Mucosa of gallbladder (tissue), 1 donor: ENCODE measurements at places on chromosomes 11 and 22. TPM values are rescaled to one million over a fixed set of nuclear protein-coding genes. Genes with fewer than 3 reads are reported as not detected.
A peak's percentile ranks its signal among the peaks of the same experiment; 100 is the strongest.

- DNase-seq: no peak
Measured at GRCh38 chr11:32427935-32428664, 7.2 kb downstream of the WT1 start.

GRCh38 chr11:57379732-57380131 is 1.2 kb downstream of the PRG3 start:
- peak; percentile 23 for DNase-seq

DNA sequence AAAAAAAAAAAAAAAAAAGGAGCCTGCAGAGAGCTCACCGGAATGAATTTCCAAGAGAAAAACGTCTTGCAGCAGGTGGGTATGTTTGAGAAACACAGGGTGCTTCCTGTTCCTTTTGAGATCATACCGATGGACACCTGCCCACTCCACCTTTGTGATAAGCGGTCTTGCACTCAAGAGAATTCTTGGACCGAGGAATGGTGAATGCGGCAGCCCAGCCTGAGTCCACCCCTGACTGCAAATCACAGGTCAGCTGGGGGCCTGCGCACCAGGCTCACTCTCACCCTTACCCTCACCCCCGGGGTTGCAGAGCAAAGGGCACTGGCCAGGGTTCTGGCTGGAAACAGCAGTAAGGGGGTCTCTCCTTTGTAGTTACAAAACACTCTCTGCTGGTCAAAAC is 16.8 kb upstream of the TEF start:
- DNase-seq: no peak

DNA sequence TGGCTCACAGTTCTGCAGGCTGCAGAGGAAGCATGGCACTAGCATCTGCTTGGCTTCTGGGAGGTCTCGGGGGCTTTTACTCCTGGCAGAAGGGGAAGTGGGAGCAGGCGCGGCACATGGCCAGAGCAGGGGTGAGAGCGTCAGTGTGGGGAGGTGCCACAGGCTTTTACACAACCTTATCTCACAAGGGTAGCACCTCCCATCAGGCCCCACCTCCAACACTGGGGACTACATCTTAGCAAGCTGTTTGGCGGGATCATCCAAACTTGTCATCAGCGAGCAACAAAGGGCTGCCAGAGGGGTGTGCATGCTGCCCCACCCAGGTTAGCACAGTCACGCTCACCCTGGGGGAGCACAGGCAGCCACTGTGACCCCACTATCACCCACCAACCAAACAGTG is 18.9 kb upstream of the YPEL1 start:
- no peak for DNase-seq

DNA sequence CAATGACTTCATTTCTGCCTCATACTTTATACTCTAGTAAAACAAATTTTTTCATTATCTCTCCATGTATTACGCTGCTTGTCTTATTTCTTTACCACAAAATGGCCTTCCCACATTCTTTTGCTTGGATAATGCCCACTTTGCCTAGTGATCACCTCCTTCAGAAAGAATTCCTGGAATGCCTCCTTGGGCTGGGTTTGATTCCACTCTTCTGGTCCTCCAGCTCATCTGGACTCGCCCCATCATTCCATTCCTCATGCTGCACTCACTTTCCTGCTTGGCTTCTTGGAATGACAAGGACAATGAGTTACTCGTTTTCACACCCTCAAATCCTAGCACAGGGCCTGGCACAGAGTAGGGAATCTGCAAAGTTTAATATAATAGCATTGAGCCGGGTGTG is 475.1 kb upstream of the LARGE1 start:
- no peak for DNase-seq

DNA sequence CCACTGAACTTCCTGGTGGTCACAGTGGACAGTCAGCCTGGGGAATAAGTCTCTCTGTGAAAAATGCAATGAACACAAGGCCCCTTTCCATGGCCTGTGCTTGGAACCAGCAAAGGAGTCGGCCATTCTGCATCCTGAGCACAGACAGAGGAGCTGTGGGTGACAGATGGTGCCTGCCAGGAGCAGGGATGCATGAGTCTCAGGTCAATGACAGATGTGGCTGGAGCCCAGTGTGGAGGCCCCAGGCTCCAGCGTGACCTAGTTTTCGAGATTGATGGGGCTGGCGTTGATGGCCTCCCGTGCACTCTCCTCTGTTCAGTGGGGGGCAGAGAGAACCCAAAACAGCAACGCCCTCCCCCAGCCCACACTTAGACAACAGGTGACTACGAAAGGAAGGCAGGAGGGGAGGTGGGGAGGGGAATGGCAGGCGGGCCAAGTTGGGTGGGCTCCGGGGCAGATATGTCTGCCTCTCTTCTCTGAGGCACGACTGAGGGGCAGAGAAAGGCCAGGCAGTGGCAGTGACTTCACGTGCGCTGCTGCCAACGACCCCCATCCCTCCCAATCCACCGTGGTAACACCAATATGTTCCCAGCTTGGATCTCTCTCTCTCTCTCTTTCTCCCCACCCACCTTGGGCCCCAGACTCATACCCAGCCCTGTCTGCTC is 34.4 kb upstream of the CD5 start:
- DNase-seq: no peak

GRCh38 chr11:2175659-2176058 is 4.0 kb upstream of the TH start:
- no peak for DNase-seq

- no peak for DNase-seq
Measured at GRCh38 chr11:13316528-13316961, 39.0 kb downstream of the BMAL1 start.

- no peak for DNase-seq
Measured at GRCh38 chr11:123853038-123853437, 32.4 kb downstream of the TMEM225 start.

DNA sequence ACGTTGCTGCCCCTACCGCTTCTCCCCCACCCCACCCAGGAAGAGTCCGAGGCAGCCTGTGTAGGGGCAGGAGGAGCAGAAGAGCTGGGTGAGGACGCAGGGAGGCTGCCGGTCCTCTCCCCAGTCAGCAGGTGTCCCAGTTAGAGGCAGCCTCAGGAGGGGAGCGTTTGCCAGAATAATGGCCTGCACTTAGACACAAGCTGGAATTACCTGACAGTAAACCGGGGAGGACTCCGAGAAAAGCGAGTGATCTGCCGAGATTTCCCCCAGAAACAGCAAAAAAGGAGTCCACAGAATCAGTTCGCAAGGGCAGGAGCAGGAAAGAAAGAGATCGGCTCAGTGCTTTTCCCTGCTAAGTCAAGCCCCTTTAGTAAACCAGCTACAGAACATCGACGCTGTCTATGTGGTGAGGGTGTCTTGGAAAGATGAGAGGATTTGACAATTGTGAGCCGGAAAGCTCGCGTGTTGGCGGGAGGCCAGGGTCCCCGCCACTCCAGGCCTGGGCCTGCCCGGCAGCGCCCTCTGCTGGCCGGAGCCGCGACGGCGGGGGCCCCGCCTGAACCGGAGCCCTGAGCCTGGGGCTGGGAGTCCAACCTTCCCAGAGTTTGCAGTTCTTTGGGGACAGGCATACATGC is 17.7 kb upstream of the THRSP start:
- peak; percentile 83 for DNase-seq

GRCh38 chr11:131454989-131455388 is 84.6 kb downstream of the NTM start:
- DNase-seq: no peak

GRCh38 chr22:33986167-33986771 is 66.0 kb upstream of the LARGE1 start:
- no peak for DNase-seq

- no peak for DNase-seq
Measured at GRCh38 chr11:113481226-113481625, 6.0 kb upstream of the DRD2 start.

GRCh38 chr11:78916759-78917158 is 342.1 kb upstream of the NARS2 start:
- DNase-seq: no peak

- no peak for DNase-seq
Measured at GRCh38 chr11:93324500-93324899, 6.0 kb upstream of the DEUP1 start.

DNA sequence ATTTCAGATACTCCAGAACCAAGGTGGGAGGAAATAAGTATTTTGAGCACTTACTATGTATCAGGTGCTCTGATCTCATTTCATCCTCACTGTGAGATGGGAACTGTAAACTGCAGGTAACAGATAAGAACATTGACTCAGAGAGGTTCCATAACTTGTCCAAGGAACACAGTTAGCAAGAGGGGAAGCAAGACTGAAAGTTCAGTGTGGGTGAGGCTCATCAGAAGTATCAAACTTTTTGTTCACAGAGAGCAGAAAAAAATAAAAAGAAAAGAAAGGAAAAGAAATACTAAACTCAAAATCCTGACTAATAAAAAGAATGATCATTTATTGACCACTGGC is 37.1 kb downstream of the RAB30 start:
- no peak for DNase-seq

GRCh38 chr11:107713009-107713408 is 1.2 kb upstream of the SLN start:
- no peak for DNase-seq

- DNase-seq: no peak
Measured at GRCh38 chr11:23569134-23569533, 708.9 kb upstream of the CCDC179 start.

GRCh38 chr22:30866216-30866615 is 102.4 kb downstream of the MORC2 start:
- DNase-seq: no peak

DNA sequence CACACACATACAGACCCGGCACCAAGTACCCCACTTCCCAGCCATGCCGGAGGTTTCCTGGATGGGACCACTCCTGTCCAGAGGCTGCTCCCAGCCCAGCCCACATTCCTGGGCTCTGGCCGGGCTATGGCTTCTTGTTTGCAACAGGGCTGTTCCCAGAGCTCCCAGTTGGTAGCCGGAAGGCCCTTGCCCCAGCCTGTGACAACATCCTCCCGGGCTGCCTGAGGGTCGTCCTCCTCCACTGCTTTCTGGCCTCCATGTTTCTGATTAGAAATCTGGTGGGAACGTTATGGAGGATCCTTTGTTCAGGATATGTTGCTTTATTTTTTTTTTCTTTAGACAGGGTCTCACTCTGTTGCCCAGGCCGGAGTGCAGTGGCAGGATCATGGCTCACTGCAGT is 952 bp upstream of the CYP2D6 start:
- DNase-seq: no peak

GRCh38 chr11:6632116-6633073 is 13.2 kb upstream of the TPP1 start:
- DNase-seq: no peak

- DNase-seq: no peak
Measured at GRCh38 chr22:50527921-50528681, 1.7 kb downstream of the TYMP start.

GRCh38 chr11:105224482-105225253 is 85.1 kb upstream of the CARD18 start:
- no peak for DNase-seq

- DNase-seq: peak; percentile 17
Measured at GRCh38 chr11:9280655-9281301, 15.6 kb upstream of the DENND5A start.

Gene SYT7
- total RNA-seq: 1.5 TPM

Gene BIRC3
- total RNA-seq: 20.2 TPM

Gene CHADL
- 5.4 TPM for total RNA-seq

Gene PLAAT5
- 1.7 TPM for total RNA-seq

Gene OR52R1
- not detected for total RNA-seq

Gene TCN1
- 39.4 TPM for total RNA-seq

Gene GSTT2
- 0.81 TPM for total RNA-seq

Gene ADAMTS8
- 14.1 TPM for total RNA-seq

Gene KRTAP5-9
- total RNA-seq: 0.23 TPM

Gene IL18
- total RNA-seq: 34.3 TPM

Gene OR51E2
- total RNA-seq: 0.63 TPM
